ENCODE measurements at places on chromosomes 5 and 9. TPM values are rescaled to one million over a fixed set of nuclear protein-coding genes. Genes with fewer than 3 reads are reported as not detected.

- no peak for DNase-seq
Measured at GRCh38 chr5:150345716-150346115, 11.8 kb upstream of the TCOF1 start.

DNA sequence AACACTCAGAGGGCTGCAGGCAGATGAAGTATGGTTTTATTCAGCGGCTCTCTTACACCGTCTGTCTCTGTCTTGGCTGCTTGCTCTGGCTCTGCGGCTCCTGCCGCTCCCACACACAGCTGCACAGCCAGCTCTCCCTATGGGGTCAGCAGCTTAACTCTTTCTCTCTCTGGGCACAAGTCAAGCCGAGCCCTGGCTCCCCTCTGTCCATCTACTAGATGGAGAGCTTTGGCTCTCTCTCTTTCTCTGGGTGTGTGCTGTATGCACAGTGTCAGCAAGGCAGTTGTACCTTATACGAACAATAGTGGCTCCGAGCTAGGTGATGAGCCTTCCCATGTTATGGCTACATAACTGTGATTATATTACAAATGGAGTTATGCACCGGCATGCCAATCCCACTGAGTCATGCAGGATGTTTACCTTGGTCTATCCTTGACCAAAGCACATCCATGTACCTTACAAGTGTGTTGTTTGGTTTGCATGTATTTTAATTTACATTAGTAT, 19.3 kb upstream of the PPP2CA start:
- peak; percentile 52 for DNase-seq

DMGDH gene
- polyA plus RNA-seq: 18.9 TPM

STKLD1 gene
- 4.6 TPM for polyA plus RNA-seq

PCDHB8 gene
- 2.1 TPM for polyA plus RNA-seq

GRCh38 chr9:91736898-91737601, 213.0 kb downstream of the ROR2 start:
- DNase-seq: no peak

DNA sequence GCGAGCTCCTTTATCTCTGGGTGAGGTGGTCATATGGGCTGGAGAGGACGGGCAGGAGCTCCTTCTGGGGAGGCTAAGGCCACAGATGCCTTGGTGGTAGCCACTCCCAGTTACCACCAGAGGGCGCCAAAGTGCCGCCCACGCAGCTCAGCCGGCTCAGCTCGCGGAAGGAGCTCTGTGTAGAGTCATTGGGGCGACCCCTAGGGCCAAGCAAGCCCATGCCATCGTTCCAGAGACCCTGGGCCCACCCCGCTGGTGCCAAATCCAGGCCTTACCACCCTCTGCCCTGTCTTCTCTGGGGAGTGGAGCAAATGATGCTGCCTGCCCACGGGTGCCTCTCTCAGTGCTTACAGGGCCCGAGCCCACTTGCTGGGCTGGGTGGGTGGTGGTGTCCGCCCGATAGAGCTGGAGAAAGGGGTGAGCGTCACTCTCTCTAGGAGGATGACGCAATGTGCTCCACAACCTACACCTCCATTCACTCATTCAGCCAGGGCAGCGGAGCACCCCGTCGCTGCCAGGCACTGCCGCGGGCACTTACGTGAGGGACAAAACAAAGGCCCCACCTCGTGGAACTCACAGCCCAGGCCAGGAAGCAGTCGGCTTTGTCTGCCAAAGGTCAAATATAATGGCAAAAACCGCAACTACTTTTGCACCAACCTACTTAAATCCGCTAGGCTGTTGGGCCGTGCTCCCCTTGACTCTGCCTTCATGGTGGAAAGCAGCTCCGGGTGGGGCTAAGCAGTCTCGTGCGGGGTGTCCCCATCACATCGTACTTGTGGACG, 13.8 kb downstream of the TSPAN17 start:
- DNase-seq: peak; percentile 67
